ENCODE measurements at places on chromosomes 11 and 22. TPM values are rescaled to one million over a fixed set of nuclear protein-coding genes. Genes with fewer than 3 reads are reported as not detected.

GRCh38 chr11:21653951-21654421 is 538.9 kb upstream of the ANO5 start:
- DNase-seq = no peak

GRAMD1B gene
- total RNA-seq = 3.1 TPM

DNA sequence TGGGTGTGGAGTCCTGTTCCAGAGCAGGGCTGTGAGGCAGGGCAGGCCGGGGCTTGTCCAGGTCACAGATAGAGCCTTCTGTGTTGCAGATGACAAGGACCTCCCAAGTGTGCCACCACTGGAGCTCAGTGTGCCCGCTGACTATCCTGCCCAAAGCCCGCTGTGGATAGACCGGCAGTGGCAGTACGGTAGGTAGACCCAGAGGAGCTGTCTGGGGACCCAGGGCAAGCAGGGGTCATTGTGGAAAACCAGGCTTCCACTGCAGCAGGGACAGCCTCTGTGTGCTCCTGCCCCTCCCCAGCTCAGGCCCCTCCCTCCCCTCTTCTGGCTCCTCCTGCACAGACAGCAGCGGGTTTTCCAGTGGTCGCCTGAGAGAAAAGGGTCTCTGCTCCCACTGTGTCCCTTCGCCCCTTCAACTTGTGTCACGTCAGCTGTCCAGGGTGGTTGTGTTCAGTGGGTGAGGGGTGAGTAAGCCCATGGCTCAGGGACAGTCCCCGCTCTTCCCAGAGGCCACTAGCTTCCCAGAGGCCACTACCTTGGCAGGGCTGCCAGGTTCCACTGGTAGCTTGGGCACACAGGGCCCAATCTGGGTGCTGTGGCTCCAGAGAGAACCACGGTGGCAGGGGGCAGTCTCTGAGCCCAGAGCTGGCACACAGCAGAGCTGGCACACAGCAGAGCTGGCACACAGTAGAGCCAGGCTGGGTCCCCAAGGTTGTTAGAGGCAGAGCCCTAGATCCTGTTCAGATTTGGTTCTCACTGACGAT is 78.4 kb downstream of the MED15 start:
- DNase-seq = peak; percentile 15

- DNase-seq = peak; percentile 92
Measured at GRCh38 chr11:66981976-66982578, 7.0 kb downstream of the C11orf86 start.

DNA sequence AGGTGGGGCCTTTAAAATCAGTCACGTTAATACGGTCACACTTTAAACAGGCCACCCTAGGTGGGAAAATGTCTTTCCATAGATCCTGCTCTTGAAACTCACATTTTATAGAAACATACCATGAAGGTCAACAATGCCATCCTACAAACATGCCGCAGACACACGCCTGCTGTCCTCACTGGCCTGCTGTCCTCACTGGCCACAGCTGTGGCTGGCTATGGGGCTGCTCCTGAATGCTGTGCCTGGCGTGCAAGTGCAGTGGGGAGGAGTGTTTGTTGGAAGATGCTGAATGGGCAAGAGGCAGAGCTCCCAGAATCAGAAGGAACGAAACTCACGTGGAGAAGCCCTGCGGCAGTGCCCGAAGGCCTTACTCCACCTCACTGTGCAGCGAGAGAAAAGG is 106.2 kb upstream of the BID start:
- no peak for DNase-seq

MMP13 gene
- not detected for total RNA-seq

- DNase-seq = no peak
Measured at GRCh38 chr11:12506404-12506921, 129.1 kb downstream of the PARVA start.

MYBPC3 gene
- total RNA-seq = 1,049 TPM

LUZP2 gene
- total RNA-seq = not detected

GDPD5 gene
- 12.3 TPM for total RNA-seq

KCNQ1OT1 gene
- 0.59 TPM for total RNA-seq

GRCh38 chr11:116740741-116741140 is 32.0 kb downstream of the BUD13 start:
- DNase-seq = no peak

DNA sequence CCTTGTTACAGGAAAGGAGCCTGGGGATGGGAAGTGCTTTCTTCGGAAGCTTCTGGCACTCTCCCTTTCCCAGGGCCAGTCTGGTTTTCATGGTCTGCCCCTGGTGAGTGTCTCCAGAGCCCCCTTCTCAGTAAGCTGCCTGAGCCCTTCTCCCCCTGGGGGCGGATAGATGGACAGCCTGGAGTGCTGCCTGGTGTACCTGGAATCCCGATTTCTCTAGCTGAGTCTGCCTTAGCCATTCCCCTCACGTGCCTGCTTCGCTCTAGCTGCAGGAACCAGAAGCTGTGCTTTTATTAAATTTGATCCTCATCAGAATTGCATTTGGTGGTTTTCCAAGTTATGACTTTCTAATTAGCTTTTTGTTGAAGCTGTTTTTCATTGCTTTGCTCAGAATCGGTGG is 152.9 kb upstream of the NAV2 start:
- DNase-seq = no peak

- DNase-seq = no peak
Measured at GRCh38 chr11:72958791-72959190, 144.6 kb downstream of the ATG16L2 start.

DNA sequence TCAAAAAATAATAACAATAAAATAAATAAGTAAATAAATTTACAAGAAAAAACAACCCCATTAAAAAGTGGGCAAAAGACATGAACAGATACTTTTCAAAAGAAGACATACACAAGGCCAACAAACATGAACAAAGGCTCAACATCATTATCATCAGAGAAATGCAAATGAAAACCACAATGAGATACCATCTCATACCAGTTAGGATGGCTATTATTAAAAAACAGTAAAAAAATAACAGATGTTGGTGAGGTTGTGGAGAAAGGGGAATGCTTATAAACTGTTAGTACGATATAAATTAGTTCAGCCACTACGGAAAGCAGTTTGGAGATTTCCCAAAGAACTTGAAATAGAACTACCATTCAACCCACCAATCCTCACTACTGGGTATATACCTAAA is 44.6 kb downstream of the PRCP start:
- no peak for DNase-seq

GRCh38 chr11:111674941-111675340 is 72.7 kb downstream of the SIK2 start:
- DNase-seq = no peak

GRCh38 chr11:20056950-20057943 is 103.0 kb downstream of the DBX1 start:
- no peak for DNase-seq

MOGAT2 gene
- 0.38 TPM for total RNA-seq

GRCh38 chr11:86136538-86136937 is 67.7 kb upstream of the PICALM start:
- no peak for DNase-seq

SYCE3 gene
- not detected for total RNA-seq

DNA sequence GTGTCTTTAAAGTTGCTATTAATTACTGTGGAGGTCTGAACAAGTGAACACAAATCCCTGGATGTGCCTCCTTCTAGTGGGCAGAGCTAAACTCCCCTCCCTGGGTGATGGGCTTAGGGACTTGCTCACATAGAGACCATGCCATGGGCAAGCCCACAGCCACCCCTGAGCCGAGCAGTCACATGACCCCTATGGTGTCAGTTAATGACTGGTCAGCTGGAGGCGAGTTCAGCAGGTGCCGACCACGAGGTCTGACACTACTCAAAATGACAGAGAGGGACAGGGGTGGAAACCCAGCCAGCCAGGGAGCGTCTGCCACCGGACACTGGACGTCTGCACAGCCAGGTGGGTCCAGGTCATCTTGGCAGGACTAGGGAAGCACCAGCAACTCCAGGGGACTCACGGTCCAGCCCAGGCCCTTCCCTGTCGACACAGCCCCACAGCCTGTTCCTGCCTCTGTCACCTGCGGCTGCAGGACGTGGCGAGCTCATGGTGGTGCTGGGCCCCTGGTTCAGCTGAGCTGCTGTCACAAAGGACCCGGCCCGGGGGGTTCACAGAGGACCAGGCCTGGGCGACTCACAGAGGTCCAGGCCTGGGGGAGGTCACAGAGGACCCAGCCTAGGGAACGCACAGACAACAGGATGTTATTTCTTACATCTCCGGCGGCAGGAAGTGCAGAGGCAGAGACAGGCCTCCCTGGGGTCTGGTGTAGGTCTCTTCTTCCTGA is 135.0 kb downstream of the BRD1 start:
- DNase-seq = no peak

- DNase-seq = no peak
Measured at GRCh38 chr11:105538588-105538987, 71.3 kb upstream of the GRIA4 start.

DNA sequence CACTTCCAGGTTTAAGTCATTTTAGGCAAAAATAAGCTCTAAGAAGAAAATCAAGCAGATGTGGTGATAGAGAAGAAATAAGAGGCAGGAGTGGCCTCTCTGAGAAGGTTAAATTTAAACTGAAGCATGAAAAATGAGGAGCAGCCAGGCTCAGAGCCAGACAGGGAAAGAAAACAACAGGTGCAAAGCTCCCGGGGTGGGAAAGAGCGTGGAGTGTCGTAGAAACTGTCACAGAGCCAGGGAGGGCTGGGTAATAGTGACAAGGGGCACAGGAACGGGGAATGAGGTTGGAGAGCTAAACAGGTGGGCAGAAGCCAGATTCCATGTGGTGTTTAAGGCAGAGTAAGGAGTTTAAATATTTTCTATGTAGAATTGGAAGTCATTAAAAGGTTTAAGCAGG is 132.1 kb upstream of the BLID start:
- no peak for DNase-seq

ZNRF3 gene
- 6.6 TPM for total RNA-seq

DNA sequence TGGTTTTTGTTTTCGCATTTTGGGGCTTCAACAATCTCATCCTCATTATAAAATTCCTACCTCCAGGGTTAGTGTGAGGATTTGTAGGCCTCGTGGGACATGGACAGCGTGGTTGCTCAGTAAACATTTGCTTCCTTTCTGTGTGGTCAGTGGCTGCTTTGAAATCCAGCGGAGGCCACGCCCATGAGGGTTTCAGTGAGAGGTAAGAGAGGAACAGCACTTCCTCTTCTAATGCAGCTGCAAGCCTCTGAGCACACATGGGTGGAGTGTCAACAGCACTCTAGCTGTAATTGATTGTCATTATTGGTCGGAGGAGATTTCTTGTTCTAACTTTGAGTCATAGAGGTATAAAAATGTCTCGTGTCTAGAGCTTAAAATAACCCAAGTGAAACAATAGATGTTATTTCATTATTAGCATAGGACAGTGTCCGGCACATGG is 6.0 kb upstream of the ARHGAP42 start:
- peak; percentile 46 for DNase-seq

- DNase-seq = no peak
Measured at GRCh38 chr22:28791841-28792490, 8.4 kb downstream of the XBP1 start.

GRCh38 chr11:61152816-61153592 is 8.2 kb downstream of the VPS37C start:
- DNase-seq = no peak

DNA sequence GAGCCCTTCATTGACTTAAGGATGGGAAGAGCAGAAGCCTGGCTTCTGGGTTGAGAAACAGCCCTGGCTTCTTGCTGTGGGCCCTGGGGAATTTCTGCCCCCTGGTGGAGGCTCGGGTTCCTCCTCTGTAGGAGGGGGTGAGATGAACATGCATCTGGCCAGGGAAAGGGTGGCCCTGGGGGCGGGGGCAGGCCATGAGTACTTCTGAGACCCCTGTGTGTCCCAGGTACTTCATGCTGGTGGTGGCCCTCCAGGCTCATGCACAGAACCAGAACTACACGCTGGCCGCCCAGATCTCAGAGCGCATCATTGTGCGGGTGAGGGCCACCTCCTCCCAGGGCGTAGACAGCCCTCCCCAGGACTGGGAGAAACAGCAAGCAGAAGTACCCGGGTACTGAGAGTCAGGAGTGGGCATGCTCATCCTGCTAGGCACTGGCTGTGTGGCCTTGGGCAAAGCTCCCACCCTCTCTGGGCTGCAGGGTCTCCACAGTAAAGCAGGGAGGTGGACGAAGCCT is 15.8 kb downstream of the TMEM258 start:
- DNase-seq = peak; percentile 57

- no peak for DNase-seq
Measured at GRCh38 chr22:17997456-17997855, 26.9 kb downstream of the MICAL3 start.

SLC6A5 gene
- total RNA-seq = 0.16 TPM

GRCh38 chr11:95505927-95506426 is 275.0 kb upstream of the SESN3 start:
- DNase-seq = no peak

GRCh38 chr11:128424851-128425285 is 162.5 kb downstream of the ETS1 start:
- peak; percentile 65 for DNase-seq

MAFF gene
- 9.4 TPM for total RNA-seq

- no peak for DNase-seq
Measured at GRCh38 chr11:120258661-120259060, 18.7 kb downstream of the POU2F3 start.

PTPRCAP gene
- 4.7 TPM for total RNA-seq

DNA sequence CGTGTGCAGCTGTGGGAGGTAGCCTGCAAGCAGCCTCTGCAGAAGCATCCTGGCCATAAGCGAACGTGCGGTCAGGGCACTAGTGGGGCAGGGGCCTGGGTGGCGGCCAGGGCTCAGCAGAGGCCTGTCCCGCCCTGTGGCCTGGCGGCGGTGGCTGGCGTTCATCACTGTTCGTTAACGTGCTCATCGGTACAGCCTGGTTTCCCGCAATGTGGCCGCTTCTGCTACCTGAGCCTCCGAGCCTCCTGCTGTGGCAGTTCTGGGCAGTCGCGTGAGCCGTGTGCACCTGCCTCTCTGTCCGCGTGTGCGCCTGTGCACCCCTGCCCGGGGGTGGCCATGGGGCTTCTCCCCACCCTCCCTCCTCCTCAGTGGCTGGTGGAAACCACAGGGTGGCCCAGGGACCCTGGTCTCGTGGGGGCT is 117.9 kb downstream of the KCNQ1OT1 start:
- peak; percentile 12 for DNase-seq

SEPTIN3 gene
- 0.24 TPM for total RNA-seq

TMEM121B gene
- total RNA-seq = 0.97 TPM

PDGFD gene
- total RNA-seq = 17.3 TPM
